ENCODE measurements at places on chromosomes 11 and 22.

DNA sequence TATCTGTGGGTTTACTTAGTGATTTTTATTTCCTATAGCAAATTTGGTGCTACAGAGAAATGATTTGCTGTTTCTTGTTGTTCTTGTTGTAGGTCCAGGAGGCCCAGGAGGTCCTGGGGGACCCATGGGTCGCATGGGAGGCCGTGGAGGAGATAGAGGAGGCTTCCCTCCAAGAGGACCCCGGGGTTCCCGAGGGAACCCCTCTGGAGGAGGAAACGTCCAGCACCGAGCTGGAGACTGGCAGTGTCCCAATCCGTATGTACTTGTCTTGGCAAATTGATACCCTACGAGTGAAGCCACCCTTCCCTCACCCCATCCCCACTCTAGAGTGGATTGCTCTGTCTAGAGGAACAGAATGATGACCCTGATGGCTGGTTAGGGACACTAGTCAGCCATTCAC, 7.8 kb upstream of the GAS2L1 start:
- H3K27me3 ChIP-seq, result no peaks in the 10 kb centered on the region
- no peak for DNase-seq
- no peak overlapping the region for H3K27ac ChIP-seq
- H3K36me3 ChIP-seq, result peaks cover 63% of the 10 kb centered on the region

DNA sequence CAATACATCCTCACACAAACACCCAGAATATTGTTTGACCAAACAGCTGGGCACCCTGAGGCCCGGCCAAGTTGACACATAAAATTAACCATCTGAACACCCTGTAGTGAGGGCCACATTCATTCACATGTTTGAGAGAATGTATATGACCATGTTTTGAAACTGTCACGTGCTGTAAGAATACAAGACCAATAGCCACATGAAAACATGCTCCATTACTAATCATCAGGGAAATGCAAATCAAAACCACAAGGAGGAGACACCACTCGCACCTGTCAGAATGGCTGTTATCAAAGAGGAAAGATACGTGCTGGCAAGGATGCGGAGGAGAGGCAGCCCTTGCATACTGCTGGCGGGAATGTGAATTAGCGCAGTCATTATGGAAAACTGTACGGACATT, 38.3 kb upstream of the IGSF9B start:
- H3K27ac ChIP-seq, result no peak overlapping the region
- DNase-seq, result no peak
- no peaks in the 10 kb centered on the region for H3K36me3 ChIP-seq
- no peaks in the 10 kb centered on the region for H3K27me3 ChIP-seq

- no peaks in the 10 kb centered on the region for H3K27me3 ChIP-seq
- no peak overlapping the region for H3K4me3 ChIP-seq
- no peaks in the 10 kb centered on the region for H3K4me1 ChIP-seq
- no peaks in the 10 kb centered on the region for H3K36me3 ChIP-seq
- peak; percentile 58 for DNase-seq
- no peak overlapping the region for H3K27ac ChIP-seq
Measured at GRCh38 chr22:47632701-47633100, 870.3 kb downstream of the TBC1D22A start.

DNA sequence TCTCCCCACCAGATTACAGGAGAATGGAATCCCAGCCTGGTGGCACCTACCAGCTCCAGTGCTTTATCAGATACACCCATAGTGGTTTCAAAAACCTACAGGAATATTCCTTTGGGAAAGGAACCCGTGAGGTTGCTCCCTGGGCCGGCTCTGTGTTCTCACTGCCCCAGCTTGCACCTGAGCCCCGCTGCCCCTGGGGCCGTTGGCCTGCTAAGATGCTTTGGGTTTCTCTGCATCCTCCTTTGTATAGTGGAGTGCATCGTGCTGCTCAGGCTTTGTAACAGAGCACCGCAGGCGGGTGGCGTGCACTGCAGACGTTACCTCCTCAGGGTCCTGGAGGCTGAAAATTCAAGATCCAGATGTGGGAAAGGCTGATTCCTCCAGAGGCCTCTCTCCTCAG, 414.1 kb downstream of the BRD1 start:
- no peaks in the 10 kb centered on the region for H3K27me3 ChIP-seq
- no peak overlapping the region for H3K4me3 ChIP-seq
- H3K4me1 ChIP-seq, result no peaks in the 10 kb centered on the region
- no peak for DNase-seq

- peak overlapping the region; percentile 68 for H3K27ac ChIP-seq
- no peak for DNase-seq
- no peak overlapping the region for H3K4me3 ChIP-seq
- H3K36me3 ChIP-seq, result no peaks in the 10 kb centered on the region
Measured at GRCh38 chr11:1926156-1927025, 6.9 kb downstream of the TNNT3 start.

- H3K4me3 ChIP-seq, result no peak overlapping the region
- no peaks in the 10 kb centered on the region for H3K27me3 ChIP-seq
- H3K27ac ChIP-seq, result no peak overlapping the region
- no peaks in the 10 kb centered on the region for H3K36me3 ChIP-seq
- no peak for DNase-seq
Measured at GRCh38 chr11:45079075-45079444, 67.4 kb upstream of the PRDM11 start.

DNA sequence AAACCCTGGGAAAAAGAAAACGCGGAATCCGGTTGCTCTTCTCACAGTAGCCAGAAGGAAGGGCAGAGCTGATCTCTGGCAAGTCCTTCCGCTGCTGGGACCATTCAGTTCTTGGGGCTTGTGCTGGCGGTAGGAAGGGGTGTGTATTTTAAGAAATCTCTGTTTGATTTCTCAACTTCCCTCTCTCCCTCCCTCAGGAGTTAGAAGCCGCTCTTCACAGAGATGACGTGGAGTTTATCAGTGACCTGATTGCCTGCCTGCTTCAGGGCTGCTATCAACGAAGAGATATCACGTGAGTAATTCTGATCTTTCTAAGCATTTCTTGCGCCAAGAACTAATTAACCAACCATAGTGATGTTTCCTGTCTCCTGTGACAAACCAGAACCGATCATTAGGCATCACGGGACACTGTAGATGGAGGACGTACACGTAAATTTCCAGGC, 85.9 kb upstream of the SLC25A18 start:
- no peak for DNase-seq
- H3K4me1 ChIP-seq, result no peaks in the 10 kb centered on the region
- no peaks in the 10 kb centered on the region for H3K27me3 ChIP-seq
- no peak overlapping the region for H3K27ac ChIP-seq
- no peak overlapping the region for H3K4me3 ChIP-seq

GRCh38 chr11:15288863-15289262, 174.1 kb downstream of the INSC start:
- H3K4me1 ChIP-seq, result no peaks in the 10 kb centered on the region
- H3K36me3 ChIP-seq, result no peaks in the 10 kb centered on the region
- no peak overlapping the region for H3K4me3 ChIP-seq
- no peak overlapping the region for H3K27ac ChIP-seq

DNA sequence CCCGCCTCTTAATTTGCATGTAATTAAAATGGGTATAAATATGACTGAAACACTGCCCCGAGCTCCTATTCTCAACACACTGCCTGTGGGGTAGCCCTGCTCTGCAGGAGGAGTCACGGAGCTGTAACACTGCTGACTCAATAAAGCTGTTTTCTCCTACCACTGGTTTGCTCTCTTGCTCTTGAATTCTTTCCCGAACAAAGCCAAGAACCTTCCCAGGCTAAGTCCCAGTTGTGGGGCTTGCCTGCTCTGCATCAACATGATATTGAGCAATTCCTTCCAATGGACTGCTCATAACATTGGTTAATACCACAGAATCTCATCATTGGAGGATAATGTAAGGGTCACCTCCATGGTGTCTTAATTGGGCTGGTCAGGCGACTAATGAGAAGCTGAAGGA, 114.4 kb downstream of the FBXO7 start:
- peak overlapping the region; percentile 52 for H3K27ac ChIP-seq
- no peaks in the 10 kb centered on the region for H3K27me3 ChIP-seq
- H3K4me3 ChIP-seq, result no peak overlapping the region
- H3K4me1 ChIP-seq, result peaks cover 21% of the 10 kb centered on the region
- H3K36me3 ChIP-seq, result no peaks in the 10 kb centered on the region

DNA sequence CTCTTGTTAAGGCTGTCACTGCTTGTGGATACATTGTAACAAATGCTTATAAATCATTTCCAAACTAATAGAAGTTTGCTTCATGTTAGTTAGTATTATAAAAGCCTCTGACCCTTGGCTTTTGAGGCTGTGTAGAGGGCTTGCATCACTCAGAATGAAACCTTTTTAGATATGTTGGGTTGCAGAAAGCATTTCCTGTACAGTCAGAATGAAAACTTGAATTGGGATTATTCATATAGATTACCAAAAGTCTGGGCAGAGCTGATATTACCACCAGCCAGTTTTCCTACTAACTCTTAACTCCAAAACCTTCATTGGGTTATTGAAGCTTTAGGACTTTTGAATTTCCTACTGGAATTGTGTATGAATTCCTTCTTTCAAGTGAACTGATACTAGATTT, 12.0 kb downstream of the KMT2A start:
- peaks cover 50% of the 10 kb centered on the region for H3K4me1 ChIP-seq
- H3K27me3 ChIP-seq, result no peaks in the 10 kb centered on the region
- no peak overlapping the region for H3K4me3 ChIP-seq
- H3K27ac ChIP-seq, result no peak overlapping the region

- no peak overlapping the region for H3K4me3 ChIP-seq
- H3K36me3 ChIP-seq, result no peaks in the 10 kb centered on the region
- peaks cover 38% of the 10 kb centered on the region for H3K4me1 ChIP-seq
- no peak for DNase-seq
- H3K27ac ChIP-seq, result no peak overlapping the region
Measured at GRCh38 chr22:41365425-41365824, 16.3 kb upstream of the TEF start.

- H3K4me3 ChIP-seq, result no peak overlapping the region
- no peaks in the 10 kb centered on the region for H3K4me1 ChIP-seq
- H3K27ac ChIP-seq, result no peak overlapping the region
- no peaks in the 10 kb centered on the region for H3K27me3 ChIP-seq
- H3K36me3 ChIP-seq, result no peaks in the 10 kb centered on the region
Measured at GRCh38 chr11:82906236-82906635, 4.7 kb downstream of the DDIAS start.

GRCh38 chr11:2991452-2992233, 486 bp downstream of the NAP1L4 start:
- H3K27me3 ChIP-seq, result no peaks in the 10 kb centered on the region
- no peaks in the 10 kb centered on the region for H3K36me3 ChIP-seq
- no peak for DNase-seq
- H3K4me1 ChIP-seq, result peaks cover 52% of the 10 kb centered on the region

Data from vagina (tissue), 2 donors.